CD4-positive, alpha-beta T cell (primary cell): ENCODE measurements at places on chromosomes 1 and 21. TPM values are rescaled to one million over a fixed set of nuclear protein-coding genes. Genes with fewer than 3 reads are reported as not detected.

DNA sequence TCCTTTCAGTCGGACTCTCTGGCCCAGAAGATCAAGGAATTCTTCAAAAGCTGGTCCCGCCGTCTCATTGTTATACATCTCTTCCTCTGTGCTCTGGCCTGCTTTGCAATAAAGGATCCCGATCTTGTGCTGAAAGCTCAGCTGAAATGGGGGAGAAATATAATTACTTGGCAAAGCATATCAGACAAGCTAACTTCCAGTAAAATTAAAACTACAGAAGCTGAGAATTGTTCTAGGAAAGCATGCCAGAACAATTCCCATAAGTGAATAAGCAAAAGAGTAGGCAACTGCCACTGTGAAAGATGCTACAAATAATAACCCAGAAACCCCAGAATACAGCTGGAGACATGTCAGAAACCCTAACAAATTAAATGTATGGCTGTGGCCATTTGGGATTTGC lies 146.1 kb downstream of the SIPA1L2 start:
- no peaks in the 10 kb centered on the region for H3K4me1 ChIP-seq

DNA sequence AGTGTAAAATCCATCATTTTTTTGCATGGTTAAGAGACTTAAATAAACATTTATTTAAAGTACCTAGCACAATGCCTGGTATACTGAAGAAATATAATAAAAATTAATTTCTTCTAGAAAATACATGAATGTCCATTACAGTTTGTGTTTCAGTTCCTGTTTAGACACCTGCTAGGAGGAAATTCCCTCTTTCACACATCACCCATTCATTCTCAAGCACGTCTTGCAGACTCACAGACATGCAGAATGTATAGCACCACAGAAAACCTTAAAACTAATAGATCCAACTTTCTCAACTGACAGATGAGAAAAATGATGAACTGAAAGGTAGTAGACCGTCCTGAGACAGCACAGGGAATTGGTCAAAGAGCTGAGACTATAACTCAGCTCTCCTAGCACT lies 172.2 kb upstream of the C8B start:
- no peaks in the 10 kb centered on the region for H3K36me3 ChIP-seq
- H3K27me3 ChIP-seq, result no peaks in the 10 kb centered on the region
- H3K27ac ChIP-seq, result no peak overlapping the region
- no peak for DNase-seq
- H3K4me1 ChIP-seq, result no peaks in the 10 kb centered on the region

- DNase-seq, result no peak
- no peak overlapping the region for H3K27ac ChIP-seq
- H3K4me3 ChIP-seq, result no peak overlapping the region
- H3K4me1 ChIP-seq, result no peaks in the 10 kb centered on the region
- peaks cover 46% of the 10 kb centered on the region for H3K36me3 ChIP-seq
These were observed 17.5 kb upstream of the YRDC start for GRCh38 chr1:37825506-37825905.

The SPRR2A gene
- not detected for total RNA-seq

The CLCA4 gene
- total RNA-seq, result not detected

The TPM3 gene
- total RNA-seq, result 345 TPM
